ENCODE measurements at places on chromosomes 6 and 20. TPM values are rescaled to one million over a fixed set of nuclear protein-coding genes. Genes with fewer than 3 reads are reported as not detected.

The ZBTB24 gene
- 12.8 TPM for total RNA-seq

The IRF4 gene
- 1.1 TPM for total RNA-seq

The BLTP3A gene
- total RNA-seq, result 12.6 TPM

The PDE10A gene
- total RNA-seq, result 20.4 TPM

The SLC24A3 gene
- total RNA-seq, result 8.1 TPM

The IP6K3 gene
- total RNA-seq, result 7.9 TPM

The SPDEF gene
- total RNA-seq, result not detected

The SIM1 gene
- total RNA-seq, result not detected

The TFAP2C gene
- total RNA-seq, result 5.8 TPM

The CST2 gene
- not detected for total RNA-seq

The RAB32 gene
- total RNA-seq, result 14.4 TPM

The PROKR2 gene
- total RNA-seq, result not detected

The ERVFRD-1 gene
- total RNA-seq, result not detected

The HRH3 gene
- total RNA-seq, result not detected

The MROH8 gene
- 7.5 TPM for total RNA-seq

The SOX4 gene
- total RNA-seq, result 11.2 TPM

The SLC16A10 gene
- 20.7 TPM for total RNA-seq

The RSPH3 gene
- total RNA-seq, result 16.8 TPM

The COMMD7 gene
- total RNA-seq, result 55.8 TPM

The IL17A gene
- total RNA-seq, result not detected

The TRAPPC3L gene
- 0.42 TPM for total RNA-seq

The IPCEF1 gene
- 34.4 TPM for total RNA-seq

The SLC22A7 gene
- not detected for total RNA-seq

The C6orf58 gene
- not detected for total RNA-seq

The ADAM33 gene
- 16.0 TPM for total RNA-seq

The GSTA3 gene
- total RNA-seq, result not detected

The BPIFA1 gene
- not detected for total RNA-seq

The VSTM2L gene
- total RNA-seq, result 1.7 TPM

The CD40 gene
- total RNA-seq, result 14.4 TPM

The TSHZ2 gene
- 12.7 TPM for total RNA-seq

The TMEM217 gene
- 1.0 TPM for total RNA-seq

The EYA2 gene
- total RNA-seq, result 10.6 TPM

The EIF6 gene
- 30.3 TPM for total RNA-seq

The ADGRG6 gene
- total RNA-seq, result 2.9 TPM

The NKX2-2 gene
- not detected for total RNA-seq

The NINL gene
- 37.8 TPM for total RNA-seq

The CLVS2 gene
- total RNA-seq, result not detected

The CAGE1 gene
- total RNA-seq, result not detected

The SIRPD gene
- not detected for total RNA-seq

The RSPH9 gene
- total RNA-seq, result not detected

The GHRH gene
- not detected for total RNA-seq

The MUC21 gene
- total RNA-seq, result not detected

The SLC2A10 gene
- 51.7 TPM for total RNA-seq

The FKBP1C gene
- not detected for total RNA-seq

The PRDM13 gene
- total RNA-seq, result not detected

The VIP gene
- not detected for total RNA-seq

The SLC22A1 gene
- total RNA-seq, result 4.2 TPM

The DEFB129 gene
- total RNA-seq, result not detected

Measured in thyroid gland (tissue), 4 donors.